ENCODE measurements at places on chromosomes 2 and 18.

DNA sequence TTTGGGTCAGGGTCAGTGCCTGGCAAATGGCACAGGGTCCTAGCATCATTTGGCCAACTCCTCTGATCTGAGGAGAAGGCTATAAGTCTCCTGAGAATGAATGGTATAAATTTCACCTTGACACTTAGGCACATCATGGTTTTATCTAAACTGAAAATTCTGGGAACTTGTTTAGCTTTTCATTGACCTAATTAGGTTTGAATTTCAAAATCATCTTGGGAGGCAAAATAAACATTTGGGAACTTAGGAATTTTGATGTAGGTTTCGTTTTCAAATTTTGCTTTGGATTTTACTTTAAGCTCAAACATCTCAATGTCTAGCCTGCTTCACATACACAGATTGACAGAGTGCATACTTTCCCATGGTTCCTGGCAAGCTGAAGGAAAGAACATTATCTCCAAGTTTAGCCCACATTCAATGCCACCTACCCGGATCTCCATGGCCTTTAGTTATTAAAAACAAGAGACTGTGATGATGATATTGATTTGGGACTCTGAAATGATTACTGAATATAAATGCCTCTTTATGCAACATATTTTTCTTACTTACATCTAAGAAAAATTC is 44.5 kb downstream of the MYOM1 start:
- DNase-seq = no peak

DNA sequence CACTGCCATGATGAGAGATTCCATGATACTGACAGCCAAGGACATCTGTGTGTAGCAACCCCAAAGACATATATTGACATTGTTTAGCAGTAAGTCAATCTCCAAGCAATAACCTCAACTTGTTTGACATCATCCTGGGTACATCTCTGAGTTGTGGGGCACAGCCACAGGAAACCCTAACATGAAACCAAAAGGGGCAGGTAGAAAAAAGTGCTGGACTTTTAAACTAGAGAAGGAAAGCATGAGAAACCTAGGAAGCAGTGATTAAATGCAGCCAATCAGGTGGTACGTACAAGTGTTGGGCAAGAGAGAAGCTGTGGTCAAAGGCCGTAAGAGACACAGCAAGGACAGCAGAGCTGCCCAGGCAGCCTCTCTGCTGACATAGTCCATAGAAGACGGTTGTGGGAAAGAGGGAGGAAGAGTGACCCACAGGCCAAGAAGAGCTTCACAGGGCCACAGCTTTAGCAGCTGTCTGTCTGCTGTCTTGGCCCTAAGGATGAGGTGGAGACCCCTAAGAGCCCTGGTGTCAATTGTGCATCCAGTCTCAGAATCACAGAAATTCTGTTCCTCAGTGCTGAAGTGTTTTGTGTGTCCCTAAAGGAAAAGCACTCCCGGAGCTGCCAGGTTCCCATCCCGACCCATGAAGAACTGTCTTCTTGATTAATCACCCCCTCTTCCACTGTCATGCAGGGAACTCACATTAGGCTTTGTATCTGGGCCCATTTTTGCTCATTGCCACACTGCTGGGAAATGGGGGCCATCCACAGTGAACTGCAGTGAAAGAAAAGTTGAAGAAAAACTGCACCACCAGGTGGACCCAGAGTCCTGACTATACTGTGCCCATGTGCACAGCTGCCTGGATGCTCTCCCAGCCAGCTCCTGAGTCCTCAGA is 25.4 kb upstream of the CHN1 start:
- DNase-seq = no peak

- DNase-seq = no peak
Measured at GRCh38 chr18:32424696-32425095, 46.0 kb downstream of the GAREM1 start.

DNA sequence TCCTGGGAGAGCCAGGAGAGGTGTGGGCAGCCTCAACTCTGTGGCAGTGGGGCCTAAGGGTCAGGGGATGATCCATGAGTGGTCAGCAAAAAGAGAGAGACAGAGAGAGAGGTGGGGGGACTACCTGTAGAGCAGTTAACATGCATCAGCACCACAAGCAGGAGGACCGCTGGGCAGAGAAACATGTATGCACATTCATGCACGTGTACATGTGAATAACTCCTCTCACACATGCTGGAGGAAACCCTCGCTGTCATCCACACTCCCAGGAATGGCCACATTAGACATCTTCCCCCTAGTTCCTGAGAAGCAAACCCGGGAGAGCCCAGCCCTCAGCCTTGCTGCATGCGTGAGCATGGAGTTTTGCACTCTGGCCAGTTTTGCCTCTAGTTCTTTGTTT is 166.1 kb downstream of the SMAD7 start:
- no peak for DNase-seq

- no peak for DNase-seq
Measured at GRCh38 chr2:234852941-234853340, 98.9 kb upstream of the SH3BP4 start.

GRCh38 chr2:47271054-47272000 is 116.2 kb upstream of the STPG4 start:
- DNase-seq = no peak

GRCh38 chr2:120443946-120444345 is 98.0 kb downstream of the INHBB start:
- DNase-seq = no peak

- DNase-seq = no peak
Measured at GRCh38 chr2:27687232-27687631, 23.5 kb downstream of the SLC4A1AP start.

DNA sequence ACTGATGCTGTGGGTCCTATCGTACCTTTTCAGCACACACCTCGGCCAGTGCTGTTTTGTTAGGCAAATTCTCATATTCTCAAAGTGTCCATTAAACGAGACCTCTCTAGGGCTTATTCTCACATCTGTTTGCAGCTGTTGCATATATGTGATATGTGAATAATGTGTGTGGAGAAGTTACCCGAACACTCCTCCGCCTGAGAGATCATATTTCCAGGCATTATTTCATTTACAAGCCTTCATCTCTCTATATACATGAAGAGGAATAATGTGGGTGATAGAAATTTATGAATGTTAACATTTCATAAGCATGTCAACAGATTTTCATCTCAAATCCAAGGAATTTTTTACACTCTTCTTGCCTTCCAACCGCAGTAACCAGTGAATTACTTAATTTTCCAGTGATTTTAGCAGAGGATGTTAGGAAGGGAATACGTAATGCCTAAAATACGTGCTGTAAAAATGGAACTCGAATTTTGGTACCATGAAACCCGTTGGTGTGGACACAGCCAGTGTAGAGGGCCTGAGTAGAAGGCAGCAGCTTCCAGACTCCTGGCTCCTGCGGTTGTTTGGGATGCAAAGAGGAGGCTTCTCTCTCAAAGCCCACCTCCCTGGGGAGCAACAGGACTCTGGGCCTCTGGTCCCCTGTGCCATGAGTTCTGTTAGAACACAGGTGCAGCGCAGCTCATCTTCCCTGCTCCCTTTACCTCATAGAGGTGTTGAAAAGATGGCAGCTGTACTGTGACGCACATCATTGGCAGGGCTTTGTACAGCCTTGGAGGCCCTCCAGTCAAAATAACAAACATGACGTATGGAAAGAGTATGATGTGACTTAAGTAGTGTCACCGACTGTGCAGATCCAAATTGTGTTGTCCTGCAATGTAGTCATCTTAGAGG is 280.1 kb downstream of the NEDD4L start:
- no peak for DNase-seq

Measured in fibroblast of skin of left quadriceps (primary cell).